Mammary epithelial cell (primary cell): ENCODE measurements at places on chromosomes 1 and 21. TPM values are rescaled to one million over a fixed set of nuclear protein-coding genes. Genes with fewer than 3 reads are reported as not detected.
A peak's percentile ranks its signal among the peaks of the same experiment; 100 is the strongest.

GRCh38 chr1:2237773-2238172 is 9.7 kb downstream of the SKI start:
- no peak for DNase-seq

DNA sequence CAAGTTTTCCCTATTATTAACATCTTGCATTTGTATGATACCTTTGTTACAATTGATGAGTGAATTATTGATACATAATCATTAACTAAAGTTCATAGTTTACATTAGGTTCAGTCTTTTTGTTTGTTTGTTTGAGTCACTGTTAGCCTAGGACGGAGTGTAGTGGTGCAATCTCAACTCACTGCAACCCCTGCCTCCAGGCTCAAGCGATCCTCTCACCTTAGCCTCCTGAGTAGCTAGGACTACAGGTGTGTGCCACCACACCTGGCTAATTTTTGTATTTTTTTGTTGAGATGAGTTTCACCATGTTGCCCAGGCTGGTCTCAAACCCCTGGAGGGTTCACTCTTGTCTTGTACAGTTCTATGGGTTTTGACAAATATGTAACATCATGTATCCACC is 33.9 kb upstream of the PGM1 start:
- no peak for DNase-seq

GRCh38 chr1:15368888-15369287 is 40.8 kb upstream of the EFHD2 start:
- no peak for DNase-seq

- peak; percentile 99 for DNase-seq
Observed at GRCh38 chr1:6601049-6601922, 1.4 kb downstream of the KLHL21 start.

DNA sequence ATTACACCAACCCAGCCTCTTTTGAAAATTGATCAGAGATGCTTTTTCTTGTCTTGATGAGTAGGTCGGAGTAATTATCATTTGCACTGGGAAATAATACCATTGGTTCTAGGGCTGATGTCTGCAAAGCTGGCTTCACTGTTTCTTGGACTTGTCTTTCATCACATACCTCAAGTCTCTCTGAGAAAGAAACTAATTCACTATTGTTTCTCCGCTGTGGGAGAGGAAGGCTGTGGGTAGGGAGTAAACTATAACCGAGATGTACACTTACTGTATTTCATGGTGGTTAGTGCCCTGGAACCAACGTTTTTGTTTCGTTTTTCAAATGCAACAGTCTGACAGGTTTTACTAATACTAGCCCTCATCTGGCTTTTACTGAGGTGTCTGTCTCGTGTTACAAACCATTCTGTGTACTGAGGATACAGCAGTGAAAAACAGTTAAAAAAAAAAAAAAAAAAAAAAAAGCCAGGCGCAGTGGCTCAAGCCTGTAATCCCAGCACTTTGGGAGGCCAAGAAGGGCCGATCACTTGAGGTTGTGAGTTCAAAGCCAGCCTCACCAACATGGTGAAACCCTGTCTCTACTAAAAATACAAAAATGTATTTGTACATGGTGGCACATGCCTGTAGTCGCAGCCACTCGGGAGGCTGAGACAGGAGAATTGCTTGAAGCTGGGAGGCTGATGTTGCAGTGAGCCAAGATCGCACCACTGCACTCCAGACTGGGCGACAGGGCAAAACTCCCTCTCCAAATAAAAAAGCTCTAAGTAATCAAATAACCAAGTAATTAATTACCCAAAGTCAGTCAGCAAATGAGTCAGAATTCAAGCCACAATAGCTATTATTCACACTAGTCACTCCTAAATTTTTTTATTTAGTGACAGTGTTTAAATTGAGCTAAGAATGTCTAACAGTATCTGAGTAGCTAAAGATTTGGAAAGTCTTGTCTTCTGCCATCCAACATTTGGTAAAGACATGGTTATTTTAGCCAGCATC is 23.3 kb downstream of the TOMM20 start:
- no peak for DNase-seq

- DNase-seq: peak; percentile 62
Observed at GRCh38 chr1:168234846-168235547, 9.2 kb downstream of the SFT2D2 start.

DNA sequence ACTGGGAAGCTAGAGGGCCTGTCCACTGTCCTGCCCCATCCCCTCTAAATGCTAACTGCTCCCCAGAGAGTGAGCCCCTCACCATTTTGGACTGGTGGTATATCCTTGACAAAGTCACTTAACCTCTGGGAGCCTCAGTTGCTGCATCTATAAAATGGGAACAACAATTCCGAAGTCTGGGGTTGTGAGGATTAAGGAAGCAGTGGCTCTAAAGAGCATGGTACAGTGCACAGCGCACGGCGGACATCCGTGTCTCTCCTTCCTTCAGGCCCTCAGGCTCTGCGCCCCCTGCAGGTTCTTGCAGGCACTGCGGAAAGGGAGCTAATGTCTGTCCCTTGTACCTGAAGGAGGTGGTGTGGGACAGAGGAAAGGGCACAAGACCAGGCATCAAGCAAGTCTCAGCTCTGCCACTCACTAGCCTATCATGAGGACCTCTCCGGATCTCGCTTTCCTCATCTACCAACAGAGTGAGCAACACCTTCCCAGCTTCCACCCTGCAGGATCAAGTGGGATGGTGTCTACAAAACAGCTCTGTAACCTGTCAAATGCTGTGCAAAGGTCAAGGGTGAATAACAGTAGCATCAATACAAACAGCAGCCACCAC is 20.1 kb downstream of the ECE1 start:
- no peak for DNase-seq

DNA sequence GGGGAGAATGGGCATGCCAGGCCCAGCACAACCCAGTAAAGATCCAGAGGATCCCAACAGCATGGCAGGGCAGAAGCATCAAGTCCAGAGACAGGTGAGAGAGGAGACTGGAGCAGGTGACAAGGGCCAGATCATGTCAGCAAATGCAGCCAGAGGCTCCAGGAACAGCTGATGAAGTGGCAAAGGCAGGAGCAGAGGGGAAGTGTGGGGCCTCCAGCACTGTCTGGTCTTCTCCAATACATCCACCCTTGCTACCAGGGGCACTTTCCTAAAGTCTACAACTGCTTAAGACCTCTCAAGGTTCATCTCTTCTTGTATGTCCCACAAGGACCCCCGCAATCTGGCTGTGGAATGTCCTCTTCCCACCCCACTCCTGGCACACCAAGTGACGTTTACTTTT is 17.4 kb downstream of the FAM163A start:
- DNase-seq: no peak

DNA sequence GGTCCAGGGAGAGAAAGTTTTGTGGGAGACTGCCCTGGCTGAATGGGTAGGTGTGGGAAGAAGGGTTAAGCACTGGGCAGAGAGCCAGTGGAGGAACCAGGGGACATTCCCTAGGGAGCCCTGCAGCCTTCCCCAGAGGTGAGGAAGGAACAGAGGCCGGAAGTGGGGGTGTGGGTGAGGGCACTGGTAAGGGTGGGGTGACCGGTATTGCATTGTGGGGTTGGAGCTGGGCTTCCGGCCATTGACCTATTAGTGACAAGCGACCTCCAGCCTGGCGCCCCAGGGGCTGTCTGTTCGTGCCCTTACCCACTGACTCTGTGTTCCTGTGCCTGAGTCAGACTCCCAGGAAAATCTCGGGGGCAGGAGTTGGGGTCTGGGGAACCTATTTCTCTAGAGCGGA is 3.5 kb upstream of the TSPAN1 start:
- DNase-seq: peak; percentile 41

DNA sequence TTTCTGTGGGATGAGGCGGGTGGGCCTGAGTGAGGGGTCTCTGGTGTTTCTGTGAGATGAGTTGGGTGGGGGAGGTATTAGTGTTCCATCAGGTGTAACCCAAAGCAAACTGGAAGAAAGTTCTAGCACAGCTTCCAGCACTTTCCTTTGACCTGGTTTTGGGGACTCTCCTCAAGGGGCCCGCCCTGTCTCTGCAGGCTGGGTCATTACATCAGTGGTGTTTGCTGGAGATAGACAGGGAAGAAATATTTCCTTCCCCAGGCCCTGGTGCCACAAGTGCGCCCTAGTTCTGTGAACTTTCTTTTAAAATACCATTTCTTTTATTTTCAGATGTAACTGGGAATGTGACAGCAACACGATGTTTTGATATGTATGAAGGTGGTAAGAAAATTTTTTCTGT is 16.5 kb upstream of the MX2 start:
- no peak for DNase-seq

- DNase-seq: no peak
Observed at GRCh38 chr1:116232989-116233514, 121.9 kb downstream of the MAB21L3 start.

- no peak for DNase-seq
Observed at GRCh38 chr21:17987382-17988101, 168.4 kb upstream of the C21orf91 start.

DNA sequence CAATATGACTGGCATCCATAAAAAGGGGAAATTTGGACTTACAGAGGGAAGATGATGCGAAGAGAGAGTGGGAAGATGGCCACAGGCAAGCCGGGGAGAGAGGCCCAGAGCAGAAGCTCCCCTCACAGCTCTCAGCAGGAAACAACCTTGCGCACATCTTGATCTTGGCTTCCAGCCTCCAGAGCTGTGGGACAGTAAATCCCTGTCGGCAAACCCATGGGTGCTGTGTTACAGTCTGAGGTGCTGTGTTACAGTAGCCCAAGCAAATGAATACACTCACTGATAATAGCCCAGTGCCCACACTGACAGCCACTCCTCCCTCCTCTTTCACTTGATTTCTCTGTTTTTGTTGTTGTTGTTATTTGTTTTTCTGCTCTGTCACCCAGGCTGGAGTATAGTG is 22.4 kb downstream of the CDCA8 start:
- no peak for DNase-seq

DNA sequence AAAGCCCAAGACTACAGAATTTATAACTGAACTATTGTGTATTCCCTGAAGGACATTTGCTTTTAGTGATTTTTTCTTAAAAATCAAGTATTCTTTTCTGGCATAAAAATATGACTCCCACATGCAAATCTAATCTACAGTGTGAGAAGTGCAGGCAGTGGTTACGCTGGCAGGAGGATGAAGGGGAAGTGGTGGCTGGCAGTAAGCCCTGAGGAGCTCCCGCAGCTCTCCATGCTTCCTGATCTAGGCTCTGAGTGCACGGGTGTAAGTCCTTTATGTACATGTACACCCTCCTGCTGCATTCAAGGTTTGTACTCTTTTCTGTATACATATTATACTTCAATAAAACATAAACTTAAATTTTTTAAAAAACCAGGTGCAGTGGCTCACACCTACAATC is 67.5 kb upstream of the PRDX6 start:
- peak; percentile 37 for DNase-seq

DNA sequence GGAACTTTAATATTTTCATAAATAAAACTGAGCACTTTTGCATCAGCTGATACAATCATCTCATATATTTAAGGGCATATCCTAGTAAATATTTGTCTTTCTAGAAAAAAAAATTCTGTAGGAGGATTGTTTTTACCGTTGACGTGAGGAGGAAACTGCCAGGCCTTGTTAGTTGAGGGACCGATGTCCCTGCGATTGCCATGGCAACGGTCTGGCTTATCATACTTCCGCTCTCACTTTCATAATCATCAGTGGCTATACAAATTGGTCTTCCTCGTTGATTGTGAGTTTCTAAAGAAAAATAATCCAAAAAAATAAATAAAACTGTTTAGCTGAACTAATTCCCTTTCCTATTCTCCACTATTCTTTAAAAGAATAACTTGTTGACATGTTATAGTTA is 69.3 kb upstream of the ANGPTL3 start:
- DNase-seq: no peak

- DNase-seq: no peak
Observed at GRCh38 chr21:35527358-35527757, 478.3 kb upstream of the RUNX1 start.

DNA sequence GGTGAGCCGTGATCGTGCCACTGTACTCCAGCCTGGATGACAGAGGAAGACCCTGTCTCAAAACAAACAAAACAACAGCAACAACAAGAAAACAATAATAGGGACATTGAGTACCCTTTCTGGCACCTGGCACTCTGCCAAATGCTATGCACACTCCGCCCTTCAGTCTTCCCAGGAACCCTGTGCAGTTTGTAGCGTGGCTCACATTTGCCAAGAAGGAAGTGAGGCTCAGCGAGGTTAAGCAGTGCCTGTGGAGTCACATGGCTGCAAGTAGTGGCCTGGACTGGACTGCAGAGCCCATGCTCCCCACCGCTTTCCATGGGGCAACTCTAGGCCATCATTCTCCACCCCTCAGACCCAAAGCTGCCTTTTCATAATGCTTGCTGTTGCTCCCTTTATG is 5.3 kb upstream of the EVA1B start:
- no peak for DNase-seq

DNA sequence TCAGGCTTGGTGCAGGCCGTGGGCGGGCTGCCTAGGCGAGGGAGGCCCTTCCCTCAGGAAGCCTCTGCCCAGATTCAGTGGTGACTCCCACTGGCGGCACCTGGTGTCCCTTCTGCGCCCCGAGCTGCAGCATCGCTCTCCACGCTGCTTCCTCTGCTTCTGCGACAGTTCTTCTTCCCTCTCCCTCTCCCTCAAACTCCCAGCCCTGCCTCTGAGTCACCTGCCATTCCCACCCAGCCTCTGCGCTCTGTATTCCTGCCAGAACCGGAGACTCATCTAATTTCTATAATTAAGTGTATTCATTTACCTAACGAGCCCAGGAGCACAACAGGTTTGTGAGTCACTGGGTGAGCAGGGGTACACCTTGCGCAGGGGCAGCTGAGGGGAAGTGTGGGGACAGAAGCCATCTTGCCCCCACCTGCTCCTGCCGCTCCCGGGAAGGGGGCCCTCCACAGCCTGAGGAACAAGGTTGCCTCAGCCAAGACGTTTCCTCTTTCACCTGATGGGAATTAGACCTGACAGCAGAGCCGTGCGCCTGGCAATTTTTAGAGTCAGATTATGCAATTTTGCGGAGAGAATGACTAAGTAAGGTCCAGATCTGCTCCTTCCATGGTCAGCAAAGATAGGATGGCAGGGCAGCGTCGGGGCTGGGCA is 19.4 kb downstream of the KCNC4 start:
- DNase-seq: peak; percentile 84

TAL1 gene
- not detected in 2 replicates for total RNA-seq

AXDND1 gene
- total RNA-seq: 0.67 TPM

SFN gene
- 2,314 and 2,555 TPM in 2 replicates for total RNA-seq

SIPA1L2 gene
- 19.8 TPM for total RNA-seq

TNFAIP8L2 gene
- total RNA-seq: not detected in 2 replicates

FPGT gene
- total RNA-seq: 13.2 TPM

SAMD13 gene
- 0.80 and 1.3 TPM in 2 replicates for total RNA-seq

PLEKHG5 gene
- total RNA-seq: 19.0 TPM

PDPN gene
- 33.7 TPM for total RNA-seq
